ENCODE measurements at places on chromosomes 7 and 10.
A peak's percentile ranks its signal among the peaks of the same experiment; 100 is the strongest.

- DNase-seq: no peak
Measured at GRCh38 chr10:101014966-101015581, 15.5 kb downstream of the LZTS2 start.

DNA sequence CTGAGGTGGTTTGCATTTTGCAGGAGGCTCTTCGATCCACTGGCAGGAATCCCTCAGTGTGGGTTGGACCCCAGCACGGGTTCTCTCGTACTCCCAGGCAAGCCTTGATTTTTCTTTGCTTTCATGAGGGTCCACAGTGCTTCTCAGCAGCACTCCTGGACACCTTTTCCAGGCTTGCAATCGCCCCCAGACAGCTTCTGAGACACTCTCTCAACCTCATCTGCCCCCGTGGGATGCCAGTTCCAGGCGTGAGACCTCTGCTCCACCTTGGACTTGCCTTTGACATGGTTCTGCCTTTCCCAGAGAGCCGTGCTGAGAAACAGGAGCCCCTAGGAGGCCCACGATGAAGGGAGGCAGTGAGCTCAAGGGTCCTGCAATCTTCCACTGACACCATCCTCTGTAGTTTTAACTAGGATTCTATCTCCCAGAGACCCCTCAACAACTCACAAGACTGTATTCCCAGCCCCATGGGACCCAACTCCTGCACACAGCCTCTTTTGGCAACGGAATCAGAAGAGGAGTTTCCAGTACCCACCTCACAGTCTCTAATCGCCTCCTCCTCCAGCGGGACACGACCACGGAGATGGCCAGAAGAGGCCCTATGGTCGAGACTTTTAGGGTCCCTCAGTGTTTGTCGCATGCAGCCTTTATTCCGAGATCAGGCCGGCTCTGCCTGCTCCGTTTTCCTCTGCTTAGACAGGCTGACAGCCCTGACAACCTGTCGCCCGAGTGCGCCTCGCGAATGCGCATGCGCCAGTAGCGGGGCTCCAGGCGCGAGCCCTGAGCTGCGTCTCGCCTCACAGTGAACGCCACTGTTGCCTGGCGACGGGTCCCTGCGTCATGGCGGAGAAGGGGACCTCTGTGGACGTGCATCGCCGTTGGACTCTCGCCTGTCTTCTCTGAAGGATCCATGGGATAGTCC is 26.0 kb upstream of the ZNF273 start:
- peak; percentile 57 for DNase-seq

- no peak for DNase-seq
Measured at GRCh38 chr7:106367664-106368063, 82.9 kb upstream of the NAMPT start.

DNA sequence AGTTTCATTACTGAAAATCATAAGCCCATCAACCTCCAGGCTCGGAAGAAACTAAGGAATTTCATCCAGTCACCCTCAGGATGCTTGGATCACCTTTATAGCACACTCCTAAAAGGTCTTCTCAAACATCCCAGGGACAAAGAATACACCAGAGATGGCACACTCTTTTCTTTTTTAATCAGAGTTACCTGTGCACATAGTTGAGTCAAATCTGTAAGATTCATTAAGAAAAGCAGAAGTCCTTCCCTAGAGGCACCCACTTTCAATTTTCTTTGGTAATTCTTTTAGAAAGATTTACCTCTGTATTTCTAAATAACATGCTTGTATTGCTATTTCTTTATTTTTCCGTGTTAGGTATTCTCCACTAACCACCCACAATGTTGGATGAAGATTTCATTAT is 50.6 kb upstream of the IL6 start:
- no peak for DNase-seq

DNA sequence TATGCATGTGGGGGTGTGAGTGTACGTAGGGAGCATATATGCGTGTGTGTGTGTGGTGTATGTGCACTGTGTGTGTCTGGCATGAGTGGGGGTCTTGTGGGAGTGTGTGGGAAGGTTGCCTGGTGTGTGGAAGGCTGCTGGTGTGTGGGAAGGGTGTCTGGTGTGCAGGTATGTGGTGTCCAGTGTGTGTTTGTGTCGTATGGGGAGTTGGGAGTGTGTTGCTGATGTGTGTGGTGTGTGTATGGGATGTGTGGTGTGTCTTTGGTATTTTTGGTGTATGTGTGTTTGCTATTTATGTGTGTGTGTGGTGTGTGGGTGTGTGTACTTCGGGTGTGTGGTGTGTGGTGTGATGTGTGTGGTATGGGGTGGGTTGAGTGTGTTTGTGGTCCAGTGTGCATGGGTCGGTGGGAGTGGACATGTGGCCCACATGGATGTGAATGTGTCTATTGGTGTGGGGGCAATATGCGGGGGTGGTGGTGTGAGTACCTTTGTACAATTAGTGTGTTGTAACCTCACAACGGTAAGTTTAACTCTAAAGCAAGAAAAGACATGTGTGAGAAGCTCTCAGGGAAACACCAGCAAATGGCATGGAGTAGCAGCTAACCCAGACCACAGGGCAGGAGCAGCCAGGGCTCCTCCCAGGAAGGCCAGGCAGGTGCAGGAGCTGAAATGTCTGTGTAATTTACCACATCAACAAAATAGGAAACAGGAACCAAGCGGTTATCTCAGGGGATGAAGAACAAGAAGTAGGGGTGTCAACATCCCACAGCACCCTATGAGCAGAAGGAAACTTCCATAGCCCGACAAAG is 11.9 kb downstream of the ANTXRL start:
- no peak for DNase-seq

DNA sequence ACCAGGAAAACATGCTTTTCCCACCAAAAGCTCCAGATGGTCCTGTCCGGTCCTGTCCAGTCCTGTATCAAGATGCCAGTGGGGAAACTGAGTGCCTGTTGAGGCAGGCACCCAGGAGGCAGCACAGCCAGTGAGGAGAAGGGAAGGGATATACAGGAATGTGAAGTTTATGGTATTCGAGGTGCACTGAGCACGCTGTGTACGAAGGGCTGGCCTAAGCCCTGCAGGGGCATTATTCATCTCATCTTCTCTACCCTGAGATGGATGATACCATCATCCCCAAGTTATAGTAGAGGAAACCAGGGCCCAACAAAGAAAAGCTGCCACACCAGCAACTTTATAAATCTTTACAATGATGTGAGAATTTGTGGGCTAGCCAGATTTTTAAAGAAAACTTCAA is 23.4 kb upstream of the FXYD4 start:
- no peak for DNase-seq

DNA sequence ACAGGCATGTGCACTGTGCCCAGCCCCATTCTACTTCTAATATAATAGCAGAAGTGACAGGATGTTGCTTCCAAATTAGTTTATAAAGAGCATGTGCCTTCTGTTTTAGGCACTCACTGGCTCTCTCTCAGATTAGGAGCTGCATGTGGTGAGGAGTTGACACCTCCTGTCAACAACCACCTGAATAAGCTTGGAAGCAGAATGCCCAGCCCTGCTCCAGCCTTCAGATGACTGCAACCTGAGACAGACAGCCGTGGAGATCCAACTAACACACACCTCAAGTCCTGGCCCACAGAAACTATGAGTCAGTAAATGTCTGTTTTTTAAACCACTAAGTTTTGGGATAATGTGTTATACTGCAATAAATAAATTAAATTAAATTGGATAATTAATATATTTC is 54.5 kb downstream of the PARD3 start:
- DNase-seq: no peak
